Activated T-cell treated with anti-CD3 and anti-CD28 coated beads for 4 hours (primary cell): ENCODE measurements at places on chromosomes 11 and 22.

DNA sequence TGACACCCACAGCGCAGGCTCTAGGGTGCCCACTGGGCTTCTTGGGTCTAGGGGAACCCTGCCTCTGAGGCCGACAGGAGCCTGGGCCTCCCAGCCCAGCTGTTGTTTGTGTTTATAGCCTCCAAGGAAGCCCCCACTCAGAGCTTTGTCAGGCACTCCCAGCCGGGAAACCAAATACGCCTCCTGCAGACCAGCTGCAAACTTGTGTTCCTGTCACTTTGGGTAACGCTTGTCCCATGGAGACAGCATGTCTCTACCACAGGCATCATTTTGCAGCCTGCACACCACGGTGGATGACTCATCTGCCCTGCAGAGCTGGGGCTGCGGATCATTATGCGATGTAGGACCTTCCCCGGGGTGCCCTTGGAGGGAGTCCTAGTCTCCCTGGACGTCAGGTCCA, 40.6 kb upstream of the CRYBB3 start:
- no peak for DNase-seq

DNA sequence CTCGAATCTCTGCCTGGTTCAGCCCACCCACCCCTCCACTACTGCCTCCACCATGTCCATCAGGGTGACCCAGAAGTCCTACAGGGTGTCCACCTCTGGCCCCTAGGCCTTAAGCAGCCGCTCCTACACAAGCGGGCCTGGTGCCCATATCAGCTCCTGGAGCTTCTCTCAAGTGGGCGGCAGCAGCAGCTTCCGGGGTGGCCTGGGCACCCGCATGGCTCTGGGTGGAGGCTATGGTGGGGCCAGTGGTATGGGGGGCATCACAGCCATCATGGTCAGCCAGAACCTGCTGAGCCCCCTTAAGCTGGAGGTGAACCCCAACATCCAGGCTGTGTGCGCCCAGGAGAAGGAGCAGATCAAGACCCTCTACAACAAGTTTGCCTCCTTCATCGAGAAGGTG, 3.0 kb upstream of the SCUBE2 start:
- DNase-seq: no peak

DNA sequence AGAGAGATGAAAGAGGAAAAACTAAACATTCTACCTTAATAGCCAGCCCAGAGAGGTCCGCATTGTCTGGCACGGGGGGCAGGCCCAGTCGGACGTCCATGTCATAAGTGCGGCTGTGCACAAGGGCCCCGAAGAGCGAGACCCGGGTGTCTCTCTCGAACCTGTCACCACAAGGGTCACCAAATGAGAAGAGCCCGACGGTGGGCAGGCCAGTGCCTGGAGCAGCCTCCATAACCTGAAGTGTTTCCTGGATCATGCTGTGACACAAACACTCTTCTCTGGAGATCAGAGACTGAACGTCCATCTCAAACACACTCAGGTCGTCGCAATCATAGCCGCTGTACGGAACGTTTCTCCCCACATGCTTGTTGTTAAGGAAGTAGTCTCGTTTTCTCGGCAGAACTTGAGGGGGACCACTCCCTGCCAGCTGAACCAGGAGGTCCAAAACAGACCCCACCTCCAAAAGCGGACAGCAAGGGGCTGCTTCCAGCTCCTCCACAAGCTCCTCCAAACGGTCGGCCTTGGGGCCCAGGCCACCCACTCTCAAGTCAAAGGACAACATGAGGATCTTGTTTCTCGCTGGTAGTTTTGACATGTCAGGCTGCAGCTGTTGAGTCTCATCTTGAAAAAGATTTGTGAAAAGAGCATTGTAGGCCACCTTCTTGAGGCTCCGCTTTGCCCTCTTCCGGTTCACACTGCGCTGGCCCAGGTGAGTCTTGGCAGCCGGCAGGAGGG, 971 bp downstream of the TUBGCP6 start:
- no peak for DNase-seq

DNA sequence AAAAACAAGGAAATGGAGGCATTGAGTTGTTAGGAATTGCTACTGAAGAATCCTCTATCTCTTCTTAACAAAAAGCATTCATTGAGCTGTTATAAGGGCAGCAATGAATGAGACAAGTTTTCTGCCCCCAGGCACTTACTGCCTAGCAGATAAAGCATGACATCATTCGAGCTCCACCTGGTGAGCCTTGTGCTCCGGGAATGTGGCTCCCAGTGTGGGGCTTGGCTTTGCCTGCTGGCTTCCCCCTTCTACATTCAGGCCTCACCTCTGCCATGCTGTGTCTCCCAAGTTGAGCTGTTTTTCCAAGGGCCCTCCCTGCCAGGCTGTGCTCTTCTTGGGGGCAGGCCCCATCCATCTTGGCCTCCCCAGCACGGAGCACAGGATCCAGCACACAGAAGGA, 56.9 kb upstream of the EIF3D start:
- no peak for DNase-seq
